Lung microvascular endothelial cell (primary cell): ENCODE measurements at places on chromosomes 7 and 10. TPM values are rescaled to one million over a fixed set of nuclear protein-coding genes. Genes with fewer than 3 reads are reported as not detected.

COL26A1 gene
- under 0.01 TPM in 1 of 2 replicates, not detected in the other for total RNA-seq

KCNIP2 gene
- under 0.01 and 0.20 TPM in 2 replicates for total RNA-seq

INMT gene
- total RNA-seq, result under 0.01 TPM in 1 of 2 replicates, not detected in the other

CPVL gene
- total RNA-seq, result 0.22 and 0.40 TPM in 2 replicates

RADIL gene
- total RNA-seq, result 2.0 and 3.2 TPM in 2 replicates

AGBL3 gene
- total RNA-seq, result 0.44 and 0.99 TPM in 2 replicates

CFAP43 gene
- under 0.01 TPM in 2 replicates for total RNA-seq

MAT1A gene
- not detected in 2 replicates for total RNA-seq

SYCE1 gene
- total RNA-seq, result not detected in 2 replicates

NACAD gene
- total RNA-seq, result 0.44 and 0.79 TPM in 2 replicates

RAMP3 gene
- total RNA-seq, result 51.2 and 218 TPM in 2 replicates

PLEKHS1 gene
- total RNA-seq, result not detected in 2 replicates

PRKCQ gene
- 0.44 and 0.60 TPM in 2 replicates for total RNA-seq

FAM180A gene
- total RNA-seq, result not detected in 2 replicates

TUBB8 gene
- total RNA-seq, result not detected in 2 replicates

KIAA1549 gene
- 1.5 and 2.4 TPM in 2 replicates for total RNA-seq

VAX1 gene
- not detected in 2 replicates for total RNA-seq

TRPV5 gene
- total RNA-seq, result not detected in 2 replicates

CYP2W1 gene
- total RNA-seq, result not detected in 2 replicates

LDB3 gene
- not detected in 2 replicates for total RNA-seq

GIMAP4 gene
- 166 and 197 TPM in 2 replicates for total RNA-seq

PNLIPRP3 gene
- total RNA-seq, result not detected in 2 replicates

CALML5 gene
- not detected in 2 replicates for total RNA-seq

NRCAM gene
- total RNA-seq, result 1.2 and 8.7 TPM in 2 replicates

CADPS2 gene
- total RNA-seq, result 44.2 and 48.0 TPM in 2 replicates

TSPAN15 gene
- total RNA-seq, result 49.2 and 118 TPM in 2 replicates

AKR1B15 gene
- not detected in 2 replicates for total RNA-seq

TRIM50 gene
- total RNA-seq, result not detected in 2 replicates

IFT22 gene
- total RNA-seq, result 9.5 and 10.0 TPM in 2 replicates

ZDHHC16 gene
- 21.6 and 26.2 TPM in 2 replicates for total RNA-seq

MBLAC1 gene
- 2.0 and 2.4 TPM in 2 replicates for total RNA-seq

DEPP1 gene
- total RNA-seq, result 164 and 225 TPM in 2 replicates

PLA2G12B gene
- 0.22 TPM in 1 of 2 replicates, not detected in the other for total RNA-seq

AASS gene
- 15.9 and 23.4 TPM in 2 replicates for total RNA-seq

ASB10 gene
- total RNA-seq, result not detected in 2 replicates

SSC4D gene
- total RNA-seq, result 0.22 and 0.40 TPM in 2 replicates

IDI2 gene
- not detected in 2 replicates for total RNA-seq
